ENCODE measurements at places on chromosomes 4 and X.
A peak's percentile ranks its signal among the peaks of the same experiment; 100 is the strongest.

DNA sequence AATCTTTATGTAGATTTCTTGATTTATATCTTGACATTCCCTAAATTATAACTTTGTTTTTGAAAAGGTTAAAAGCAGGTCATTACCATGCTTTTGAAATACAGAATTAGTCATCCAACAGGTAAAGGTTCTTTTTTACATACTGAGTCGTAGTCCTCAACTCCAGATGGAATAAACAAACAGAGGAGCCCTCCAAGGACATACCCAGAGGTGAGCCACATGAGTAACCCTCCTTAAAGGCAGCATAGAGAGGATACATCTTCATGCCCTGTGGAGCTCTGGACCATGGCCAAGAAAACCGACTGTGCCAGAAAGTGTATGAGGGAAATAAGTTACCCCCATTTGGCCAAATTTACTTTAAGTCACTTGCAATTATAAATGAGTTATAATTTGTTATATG is 95.3 kb upstream of the MCF2 start:
- no peak for DNase-seq

GRCh38 chr4:113086172-113086695 is 36.8 kb downstream of the ANK2 start:
- DNase-seq: no peak

GRCh38 chr4:26081795-26082498 is 167.9 kb downstream of the SMIM20 start:
- peak; percentile 23 for DNase-seq

GRCh38 chrX:18873189-18873791 is 110.6 kb downstream of the PHKA2 start:
- no peak for DNase-seq

DNA sequence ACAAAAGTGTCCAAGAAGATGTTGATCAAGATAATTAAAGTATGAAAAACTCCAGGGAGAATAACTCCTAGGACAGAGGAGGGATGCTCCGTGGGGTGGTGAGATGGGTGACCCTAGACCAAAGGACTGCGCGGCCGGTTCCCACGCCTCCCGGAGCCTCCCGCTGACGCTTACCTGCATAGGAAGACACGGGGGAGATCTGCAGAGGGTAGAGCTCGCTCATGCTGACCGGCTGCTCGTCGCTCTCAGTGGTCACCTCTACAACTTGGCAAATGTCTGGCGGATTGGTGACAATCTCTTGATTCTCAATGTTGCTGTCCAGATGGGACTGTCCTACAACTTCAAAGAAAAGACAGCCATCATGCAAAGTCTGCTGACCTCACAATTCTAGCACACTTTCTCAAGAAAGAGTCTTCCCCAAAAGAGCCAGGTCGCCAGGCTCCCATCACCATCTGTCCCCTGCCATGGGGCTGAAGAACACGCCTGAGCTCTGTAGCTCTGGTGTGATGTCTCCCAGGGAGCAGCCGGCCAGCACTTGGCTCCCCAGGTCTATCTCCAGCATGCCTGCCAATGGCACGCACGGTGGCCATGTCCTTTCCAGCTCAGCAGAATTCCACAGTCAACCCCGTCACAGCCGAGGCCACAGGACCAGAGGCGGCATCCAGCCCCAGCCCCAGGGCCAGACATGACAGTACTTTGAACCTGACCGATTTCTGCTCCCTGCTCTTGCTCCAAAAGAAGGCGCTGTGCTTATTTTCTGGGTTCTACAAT is 75.4 kb downstream of the IRF2 start:
- DNase-seq: no peak

DNA sequence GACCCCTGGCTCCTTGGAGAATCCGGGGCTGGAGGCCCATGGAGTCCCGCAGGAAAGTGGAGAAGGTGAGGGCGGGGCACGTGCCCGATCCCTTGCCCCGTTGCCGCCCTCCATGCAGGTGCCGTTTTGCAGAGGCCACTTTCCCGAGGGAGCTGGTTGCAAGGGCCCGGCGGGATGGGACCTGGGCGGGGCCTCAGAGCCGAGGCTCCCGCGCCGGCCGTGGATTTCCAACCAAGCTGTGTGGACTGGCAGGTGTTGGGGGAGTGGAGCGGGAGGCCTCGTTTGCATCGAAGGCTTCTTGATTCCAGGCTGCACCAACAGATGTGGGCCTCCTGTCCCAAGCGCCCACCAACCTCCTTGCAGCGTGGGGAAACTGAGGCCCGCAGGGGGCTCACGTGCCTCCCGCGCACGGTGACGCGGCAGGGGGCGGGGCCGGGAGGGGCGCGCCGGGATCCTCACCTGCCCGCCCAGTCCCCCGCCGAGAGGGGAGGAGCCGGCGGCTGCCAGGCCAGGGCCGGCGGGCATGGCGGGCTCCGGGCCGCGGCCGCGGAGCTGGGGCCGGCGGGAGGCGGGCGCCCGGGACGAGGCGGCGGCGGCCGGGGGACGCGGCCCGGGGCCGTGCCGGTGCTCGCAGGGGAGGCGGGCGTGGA is 24.9 kb downstream of the SH3BP2 start:
- peak; percentile 34 for DNase-seq

GRCh38 chr4:126825083-126825482 is 807.7 kb upstream of the INTU start:
- no peak for DNase-seq

DNA sequence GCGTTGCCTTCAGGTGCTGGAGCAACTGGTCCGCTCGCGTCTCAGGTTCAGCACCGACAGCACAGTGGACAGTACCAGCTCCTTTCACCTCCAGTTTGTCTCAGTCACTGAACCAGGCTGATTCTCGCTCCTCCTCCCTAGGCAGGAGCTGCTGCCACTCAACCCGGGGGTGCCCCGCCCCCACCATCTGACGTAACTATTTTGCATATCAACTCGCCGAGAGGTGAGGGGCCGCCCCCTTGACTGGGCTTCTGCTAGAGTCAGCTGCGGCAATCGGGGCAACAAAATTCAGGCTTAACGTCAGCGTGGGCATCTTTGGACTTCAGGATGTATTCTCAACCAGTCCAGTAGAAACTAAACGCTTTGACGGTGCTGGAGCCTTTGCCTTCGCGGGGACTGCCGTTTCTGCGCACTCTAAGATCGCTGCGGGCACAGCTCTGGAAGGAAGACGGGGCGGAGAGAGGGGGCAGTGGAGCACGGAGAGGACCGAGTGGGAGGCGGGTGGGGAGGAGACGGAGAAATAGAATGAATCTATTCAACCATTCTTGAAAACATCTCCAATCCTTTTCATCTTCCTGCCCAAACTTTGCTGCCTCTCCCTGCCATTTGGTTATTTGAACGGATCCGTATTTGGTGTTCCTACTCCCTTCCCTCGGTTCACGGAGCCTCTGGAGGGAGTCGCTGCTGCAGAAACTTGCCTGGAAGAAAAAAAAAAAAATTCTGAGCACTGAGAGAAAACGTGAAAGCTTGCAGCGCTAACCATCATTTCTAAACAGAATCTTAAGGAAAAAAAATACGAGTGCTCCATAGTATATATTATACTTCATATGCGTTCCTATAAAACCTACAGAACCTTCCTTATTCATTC is at the start of gene FSTL5:
Gene FSTL5, minus strand, starts transcription at position 109 of the 868 bp plus-strand sequence. CDS start 52,604 bp downstream, outside the sequence.
- peak; percentile 66 for DNase-seq

Data from activated naive CD4-positive, alpha-beta T cell treated with anti-CD3 and anti-CD28 coated beads for 36 hours (primary cell).